Activated CD8-positive, alpha-beta memory T cell treated with anti-CD3 and anti-CD28 coated beads, Interleukin-2, amount 10 ng/mL, durations not matched to agents 7 days and 5 days (primary cell): ENCODE measurements at places on chromosomes 4 and X. TPM values are rescaled to one million over a fixed set of nuclear protein-coding genes. Genes with fewer than 3 reads are reported as not detected.
A peak's percentile ranks its signal among the peaks of the same experiment; 100 is the strongest.

- peaks cover 9% of the 10 kb centered on the region for H3K36me3 ChIP-seq
- H3K4me3 ChIP-seq = no peak overlapping the region
- no peak overlapping the region for H3K27ac ChIP-seq
Observed at GRCh38 chr4:4416981-4417380, 30.1 kb downstream of the NSG1 start.

TMEM185A gene
- total RNA-seq = 32.2 TPM

- H3K27me3 ChIP-seq = no peaks in the 10 kb centered on the region
- H3K27ac ChIP-seq = no peak overlapping the region
- no peaks in the 10 kb centered on the region for H3K4me1 ChIP-seq
- H3K4me3 ChIP-seq = no peak overlapping the region
- no peaks in the 10 kb centered on the region for H3K36me3 ChIP-seq
Observed at GRCh38 chrX:69150281-69150960, 14.8 kb downstream of the PJA1 start.

GRCh38 chr4:74367656-74368290 lies 2.8 kb downstream of the EREG start:
- H3K4me3 ChIP-seq = no peak overlapping the region
- peaks cover 11% of the 10 kb centered on the region for H3K4me1 ChIP-seq
- no peaks in the 10 kb centered on the region for H3K36me3 ChIP-seq
- H3K27me3 ChIP-seq = peaks cover 49% of the 10 kb centered on the region
- DNase-seq = no peak

DNA sequence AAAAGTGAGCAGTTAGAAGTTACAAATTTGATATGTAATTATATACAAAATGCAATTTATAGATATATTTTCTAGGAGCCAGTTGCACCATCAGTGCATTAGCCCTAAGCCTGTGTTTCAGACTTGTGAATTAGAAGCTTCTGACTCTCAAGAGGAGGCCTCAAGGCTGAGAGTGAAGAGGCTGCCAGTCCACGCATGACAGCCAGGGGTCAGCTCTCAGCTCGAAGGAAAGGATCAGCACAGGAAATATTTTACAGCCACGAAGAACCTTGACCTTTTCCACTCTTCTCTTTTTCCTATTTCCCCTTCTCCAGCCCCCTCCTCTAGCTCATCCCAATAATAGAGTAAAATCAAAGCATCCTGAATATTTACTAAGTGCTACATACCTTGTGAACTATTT lies 642.4 kb downstream of the TRIML1 start:
- H3K4me1 ChIP-seq = no peaks in the 10 kb centered on the region
- H3K4me3 ChIP-seq = no peak overlapping the region
- no peak overlapping the region for H3K27ac ChIP-seq
- no peak for DNase-seq
- no peaks in the 10 kb centered on the region for H3K27me3 ChIP-seq
- no peaks in the 10 kb centered on the region for H3K36me3 ChIP-seq

GRCh38 chr4:101938836-101939235 lies 148.3 kb downstream of the BANK1 start:
- no peak overlapping the region for H3K27ac ChIP-seq
- H3K4me3 ChIP-seq = no peak overlapping the region
- no peak for DNase-seq
- H3K4me1 ChIP-seq = no peaks in the 10 kb centered on the region

DNA sequence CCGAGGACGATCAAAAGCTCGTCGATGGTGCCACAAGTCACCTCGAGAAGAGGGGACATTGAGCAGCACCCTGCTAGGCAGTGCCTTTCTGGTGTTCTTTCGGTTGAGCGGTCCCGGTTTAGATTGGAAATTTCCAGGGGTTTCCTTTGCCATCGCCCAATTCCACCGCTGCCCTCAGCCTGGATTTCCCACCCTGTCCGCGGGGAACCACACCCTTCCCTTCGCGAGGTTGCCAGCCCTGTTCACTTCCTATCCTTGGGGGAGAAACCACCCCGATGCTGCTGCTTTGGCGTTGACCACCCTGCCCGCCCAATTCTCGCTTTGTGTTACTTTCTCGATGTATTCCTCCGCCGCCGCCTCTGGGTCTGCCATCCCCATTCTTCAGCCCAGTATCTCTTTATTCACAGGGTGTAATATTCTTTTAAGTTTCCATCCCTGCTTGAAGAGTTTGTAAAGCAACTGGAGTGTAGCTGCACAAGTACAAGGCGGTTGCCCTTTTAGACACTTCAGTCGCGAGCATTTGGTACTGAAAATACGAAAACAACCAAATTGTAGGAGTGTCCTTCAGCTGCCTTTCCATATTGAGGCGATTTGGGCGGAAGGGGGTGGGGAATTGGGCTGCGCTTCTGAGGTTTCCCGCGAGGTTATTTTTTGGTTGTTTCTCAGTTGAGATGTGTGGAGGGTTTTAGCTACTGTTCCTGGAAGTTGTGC lies 1.1 kb downstream of the OGT start:
- peak overlapping the region; percentile 92 for H3K4me3 ChIP-seq
- H3K4me1 ChIP-seq = peaks cover 25% of the 10 kb centered on the region
- peak overlapping the region; percentile 97 for H3K27ac ChIP-seq

- H3K4me1 ChIP-seq = peaks cover 37% of the 10 kb centered on the region
- no peak for DNase-seq
- no peak overlapping the region for H3K27ac ChIP-seq
- H3K4me3 ChIP-seq = no peak overlapping the region
Observed at GRCh38 chrX:150487369-150488094, 80.9 kb upstream of the MTM1 start.

USP17L26 gene
- not detected for total RNA-seq

PF4V1 gene
- not detected for total RNA-seq

NDST4 gene
- not detected for total RNA-seq

DNA sequence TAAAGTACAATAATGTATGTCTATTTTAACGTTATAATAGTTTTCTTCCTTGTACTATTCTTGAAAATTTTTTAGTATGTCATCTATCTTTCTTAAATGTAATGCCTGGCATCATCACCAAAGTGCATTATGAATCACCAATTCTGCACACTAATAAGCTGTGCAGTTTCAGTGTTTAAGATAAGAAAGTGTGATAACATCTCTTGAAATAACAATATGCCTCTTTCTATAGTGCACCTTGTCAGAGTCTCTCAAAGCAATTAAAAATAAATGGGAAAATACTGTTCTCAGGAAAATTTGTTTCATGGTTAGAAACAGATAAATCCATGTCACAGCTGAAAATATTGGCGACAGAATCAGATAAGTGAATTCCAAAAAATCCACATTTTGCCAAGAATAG lies 457.4 kb upstream of the PCDH10 start:
- no peak for DNase-seq
- no peaks in the 10 kb centered on the region for H3K4me1 ChIP-seq
- H3K4me3 ChIP-seq = no peak overlapping the region

TMPRSS11D gene
- total RNA-seq = not detected
